ENCODE measurements at places on chromosomes 5 and 9.

GRCh38 chr5:167813389-167813788 lies 478.1 kb upstream of the WWC1 start:
- DNase-seq, result no peak

DNA sequence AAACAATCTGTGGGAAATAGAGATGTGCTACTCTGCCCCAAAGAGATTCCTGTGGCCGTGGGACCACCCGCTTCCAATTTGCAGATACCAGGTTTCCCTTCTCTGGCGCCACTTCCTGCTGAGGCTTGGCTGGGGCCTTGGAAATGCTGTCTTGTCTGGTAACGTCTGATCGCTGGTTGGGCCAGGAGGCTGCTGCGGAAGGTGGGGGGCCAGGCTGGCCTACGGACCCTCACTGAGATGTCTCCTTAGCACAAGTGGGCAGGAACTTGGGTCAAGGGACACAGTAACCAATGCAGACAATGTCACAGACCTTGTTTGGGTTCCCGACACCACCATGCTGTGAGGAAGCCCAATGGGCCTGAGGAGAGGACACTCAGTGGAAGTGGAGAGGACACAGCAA lies 31.7 kb upstream of the IRX4 start:
- DNase-seq, result no peak

GRCh38 chr9:4065054-4065453 lies 234.8 kb downstream of the GLIS3 start:
- DNase-seq, result no peak

DNA sequence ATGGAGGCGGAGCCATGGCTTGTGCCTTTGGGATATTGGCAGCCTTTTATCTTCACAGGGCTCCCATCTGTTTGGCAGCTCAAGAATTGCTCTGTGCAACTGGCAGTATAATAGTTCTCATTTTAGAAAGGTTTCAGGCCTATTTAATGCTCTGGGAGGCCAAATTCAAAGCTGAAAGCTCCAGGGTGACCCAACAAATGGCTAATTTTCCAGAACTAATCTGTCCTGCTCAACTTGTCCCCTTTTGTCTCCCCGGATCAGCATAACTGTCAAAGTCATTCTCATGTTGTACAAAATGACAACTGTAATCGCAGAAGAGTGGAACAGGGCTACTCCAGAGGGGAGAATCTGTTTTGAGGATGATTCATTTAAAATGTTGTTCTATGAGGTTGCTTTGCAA lies 52.6 kb upstream of the CXCL14 start:
- no peak for DNase-seq

DNA sequence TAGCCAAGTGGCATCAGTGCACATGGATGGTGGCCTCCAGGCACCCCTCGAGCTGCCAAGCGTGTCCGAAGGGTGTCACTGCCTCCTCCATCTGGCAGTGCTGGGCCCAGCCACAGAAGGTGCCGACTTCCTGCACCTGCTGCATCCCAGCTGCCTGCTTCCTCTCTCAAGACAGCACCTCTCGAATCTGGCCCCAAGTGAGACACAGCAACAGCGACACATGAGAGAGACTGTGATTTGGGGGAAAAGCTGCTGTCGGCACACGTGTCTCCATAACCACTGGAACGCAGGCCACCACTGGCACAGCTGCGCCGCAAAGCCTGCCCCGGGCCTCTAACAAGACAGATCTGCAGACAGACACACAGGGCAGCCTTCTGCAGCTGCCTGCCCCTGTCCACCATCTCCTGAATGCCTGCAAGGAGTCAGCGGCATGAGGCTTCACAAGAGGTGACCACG lies 8.8 kb downstream of the CLPTM1L start:
- no peak for DNase-seq

GRCh38 chr5:159481751-159482150 lies 151.5 kb upstream of the IL12B start:
- DNase-seq, result no peak
